ENCODE measurements at places on chromosomes 5 and 9. TPM values are rescaled to one million over a fixed set of nuclear protein-coding genes. Genes with fewer than 3 reads are reported as not detected.

Gene IL4
- not detected for total RNA-seq

Gene GFRA3
- not detected for total RNA-seq

Gene CARTPT
- not detected for total RNA-seq

Gene SOX30
- 0.22 TPM for total RNA-seq

Gene OTP
- not detected for total RNA-seq

Gene PPIP5K2
- total RNA-seq: 23.4 TPM

Gene CCNO
- 5.5 TPM for total RNA-seq

Gene DDX4
- not detected for total RNA-seq

Gene PSAT1
- 82.0 TPM for total RNA-seq

Gene CDX1
- total RNA-seq: not detected

DNA sequence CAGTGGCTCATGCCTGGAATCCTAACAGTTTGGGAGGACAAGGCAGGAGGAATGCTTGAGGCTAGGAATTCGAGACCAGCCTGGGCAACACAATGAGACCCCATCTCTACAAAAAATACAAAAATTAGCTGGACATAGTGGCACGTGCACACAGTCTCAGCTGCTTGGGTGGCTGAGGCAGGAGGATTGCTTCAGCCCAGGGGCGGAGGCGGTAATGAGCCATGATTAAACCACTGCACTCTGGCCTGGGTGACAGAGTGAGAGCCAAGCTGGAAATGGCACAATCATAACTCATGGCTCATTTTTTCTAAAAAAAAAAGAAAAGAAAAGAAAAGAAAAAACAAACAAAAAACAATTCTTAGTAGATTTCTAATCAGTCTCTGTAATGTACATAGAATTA, 446.2 kb downstream of the ELAVL2 start:
- no peak for DNase-seq

- peak; percentile 30 for DNase-seq
Measured at GRCh38 chr9:21817176-21817575, 14.7 kb downstream of the MTAP start.

DNA sequence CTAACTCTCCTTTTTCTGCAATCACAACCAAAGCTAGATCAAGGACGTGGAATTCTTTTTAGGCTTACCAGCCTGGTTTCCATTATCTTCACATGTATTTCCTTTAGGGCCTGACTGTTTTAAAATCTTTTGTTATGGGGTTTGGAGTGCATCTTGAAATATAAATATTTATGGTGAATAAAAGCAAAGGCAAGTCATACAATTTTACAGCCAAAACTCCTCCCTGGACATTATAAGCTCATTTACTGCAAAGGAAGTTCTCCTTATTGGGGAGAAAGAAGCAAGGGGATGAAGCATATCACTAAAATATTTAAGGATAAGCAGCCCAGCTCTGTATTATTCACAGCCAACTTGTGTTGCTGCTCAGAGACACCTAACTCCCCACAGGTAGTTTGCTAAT, 132.2 kb upstream of the TARS1 start:
- DNase-seq: no peak

GRCh38 chr5:81171769-81172168, 61.4 kb upstream of the CKMT2 start:
- DNase-seq: no peak

DNA sequence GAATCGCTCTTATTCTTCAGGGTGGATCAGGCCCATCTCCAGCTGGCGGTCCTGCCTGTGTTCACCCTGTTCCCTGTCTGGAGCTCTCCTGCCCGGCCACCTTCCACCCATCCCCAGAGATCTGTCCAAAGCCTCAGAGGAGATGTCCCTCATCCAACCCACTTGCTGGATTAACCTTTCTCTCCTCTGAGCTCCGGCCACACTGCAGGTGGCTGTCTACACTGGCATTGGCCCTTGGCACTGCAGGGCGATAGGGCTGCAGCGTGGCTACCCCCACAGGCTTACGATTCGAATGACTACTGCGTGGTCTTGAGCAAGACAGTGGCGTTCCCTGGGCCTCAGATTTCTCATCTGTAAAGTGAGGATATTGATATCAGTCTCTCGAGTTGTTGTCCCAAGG, 63.8 kb upstream of the BARHL1 start:
- DNase-seq: no peak

- no peak for DNase-seq
Measured at GRCh38 chr9:120978987-120979386, 52.4 kb upstream of the TRAF1 start.

Measured in M059J (cell line).